ENCODE measurements at places on chromosomes 4 and X.

DNA sequence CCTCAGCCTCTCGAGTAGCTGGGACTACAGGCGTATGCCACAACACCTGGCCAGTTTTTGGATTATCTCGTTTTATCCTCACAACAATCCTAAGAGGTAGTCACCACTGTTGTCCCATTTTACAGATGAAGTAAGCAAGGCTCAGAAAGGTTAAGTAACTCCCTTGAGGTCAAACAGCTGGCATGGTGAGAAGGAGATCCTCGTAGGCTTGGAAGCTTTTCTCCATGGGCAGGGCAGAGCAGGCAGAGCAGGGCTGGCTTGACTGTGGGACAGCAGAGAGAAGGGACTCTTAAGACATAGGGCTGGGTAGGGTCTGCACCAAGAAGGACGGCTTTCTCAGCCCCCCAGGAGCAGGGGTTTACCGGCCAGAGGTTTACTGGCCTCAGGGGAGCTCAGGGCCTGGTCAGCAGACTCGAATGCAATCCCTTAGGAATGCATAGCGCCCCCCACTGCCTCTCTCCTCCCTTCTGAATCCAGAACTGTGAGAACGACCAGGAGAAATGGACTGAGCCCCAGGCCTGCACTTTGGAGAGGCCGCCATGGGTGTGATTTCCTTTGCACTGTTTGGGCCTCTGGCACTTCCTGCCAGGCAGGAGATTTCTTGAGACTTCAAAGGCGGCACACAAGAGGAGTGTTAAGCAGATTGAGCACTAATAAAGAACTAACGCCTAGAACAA lies 14.0 kb upstream of the CDKN2AIP start:
- no peak for DNase-seq

- DNase-seq, result no peak
Measured at GRCh38 chr4:139971111-139971510, 182.9 kb downstream of the MAML3 start.

- no peak for DNase-seq
Measured at GRCh38 chr4:67035501-67035900, 509.8 kb downstream of the CENPC start.

GRCh38 chrX:24860140-24860539 lies 155.6 kb downstream of the ARX start:
- DNase-seq, result no peak

GRCh38 chrX:13305108-13305507 lies 14.7 kb downstream of the ATXN3L start:
- no peak for DNase-seq

GRCh38 chrX:110159865-110160264 lies 157.0 kb downstream of the TMEM164 start:
- DNase-seq, result no peak

- no peak for DNase-seq
Measured at GRCh38 chrX:102835504-102836146, 101.4 kb upstream of the RAB40AL start.

GRCh38 chr4:10743357-10743756 lies 58.8 kb upstream of the CLNK start:
- DNase-seq, result no peak

GRCh38 chr4:125041372-125041930 lies 273.3 kb upstream of the FAT4 start:
- no peak for DNase-seq

DNA sequence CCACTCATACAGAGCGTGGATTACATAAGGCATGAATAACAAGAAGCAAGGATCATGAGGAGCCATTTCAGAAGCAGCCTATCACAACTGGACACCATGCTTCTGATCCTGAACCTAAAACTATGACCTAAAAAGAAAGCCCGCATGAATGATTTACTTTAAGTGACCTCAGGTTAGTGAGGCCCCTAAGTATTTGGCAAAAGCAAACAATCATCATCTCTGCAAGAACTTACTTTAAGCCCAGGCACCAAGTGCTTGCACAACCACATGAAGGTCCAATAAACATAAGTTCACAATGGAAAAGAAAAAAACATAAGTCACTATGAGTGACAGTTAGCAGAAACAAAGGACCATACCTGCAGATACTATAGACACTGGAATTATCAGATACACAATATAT lies 7.9 kb upstream of the MBTPS2 start:
- DNase-seq, result no peak

DNA sequence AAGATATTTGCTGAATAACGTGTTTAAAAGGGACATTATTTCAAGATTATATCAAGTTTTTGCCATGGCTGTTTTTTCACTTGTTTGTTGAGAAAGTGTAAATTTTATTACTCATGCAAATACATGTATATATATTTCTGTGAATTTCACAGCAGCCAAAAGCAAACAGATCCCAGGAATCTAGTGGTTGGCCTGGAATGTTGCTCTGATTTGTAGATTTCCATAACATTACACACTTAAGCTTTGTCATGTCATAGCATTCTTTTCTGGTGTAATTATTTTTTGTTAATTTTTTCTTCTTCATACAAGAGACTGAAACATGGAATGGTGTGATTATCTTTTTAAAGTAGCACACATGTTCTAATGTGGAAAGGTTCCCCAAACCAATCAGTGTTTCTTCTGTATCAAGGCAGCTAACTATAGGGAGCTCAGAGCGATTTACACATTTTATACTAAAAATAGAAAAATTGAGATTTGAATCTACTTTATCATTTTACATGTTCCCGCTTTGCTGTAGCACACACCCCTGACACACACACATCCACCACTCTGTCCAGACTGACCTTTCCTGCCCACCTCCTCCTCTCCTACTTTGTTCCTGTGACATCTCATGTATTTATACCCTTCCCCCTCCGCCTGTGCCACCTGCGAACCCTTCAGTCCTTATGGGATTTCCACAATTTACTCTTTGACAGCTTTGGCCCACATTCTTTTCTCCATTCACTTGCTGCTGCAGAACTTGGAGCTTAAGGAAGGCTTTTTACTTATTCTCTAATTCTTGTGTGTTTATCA lies 20.3 kb downstream of the RUFY3 start:
- DNase-seq, result no peak

- no peak for DNase-seq
Measured at GRCh38 chrX:71096760-71097032, 1.0 kb downstream of the FOXO4 start.

DNA sequence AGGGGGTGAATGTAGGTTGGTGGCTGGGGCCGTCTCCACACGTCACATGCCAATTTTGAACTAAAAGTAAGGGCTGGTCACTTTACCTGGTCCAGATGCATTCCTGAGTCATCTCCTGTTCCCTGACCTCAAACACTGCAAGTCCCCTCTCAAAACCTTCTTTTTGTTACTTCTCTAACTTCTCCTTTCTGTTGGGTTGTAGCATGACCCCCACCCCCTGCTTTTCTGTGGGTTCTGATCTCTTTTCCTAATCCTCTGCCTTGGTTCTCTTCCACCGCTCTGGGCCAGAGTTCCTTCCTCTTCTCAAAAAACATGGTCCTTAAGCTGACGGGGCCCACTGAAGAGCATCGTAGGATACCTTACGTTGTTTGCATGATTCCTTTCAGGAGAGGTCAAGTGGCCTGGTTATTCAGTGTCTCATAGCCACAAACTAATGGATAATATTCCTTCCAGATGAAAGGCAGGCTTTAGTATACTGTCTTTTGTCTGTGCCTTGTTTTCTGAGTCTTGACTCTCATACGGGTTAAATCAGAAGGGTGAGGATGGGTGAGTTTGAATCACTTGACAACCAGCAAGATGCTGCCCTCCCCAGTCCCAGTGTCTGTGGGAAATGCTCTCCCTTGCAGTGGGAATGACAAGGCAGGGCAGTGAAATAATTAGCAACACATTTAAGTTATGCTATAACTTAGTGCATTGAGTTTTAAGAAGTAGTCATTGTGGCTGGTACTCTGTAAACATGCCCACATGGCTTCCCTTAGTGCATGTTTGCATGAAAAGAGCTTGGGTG lies 15.1 kb downstream of the SMS start:
- DNase-seq, result no peak

- DNase-seq, result no peak
Measured at GRCh38 chrX:14630733-14631132, 101.4 kb downstream of the GLRA2 start.

GRCh38 chr4:94757192-94758140 lies at the start of gene BMPR1B:
Gene BMPR1B, plus strand, starts transcription at chr4:94757955. Its CDS starts 346,470 bp downstream, at chr4:95104425.
- no peak for DNase-seq

DNA sequence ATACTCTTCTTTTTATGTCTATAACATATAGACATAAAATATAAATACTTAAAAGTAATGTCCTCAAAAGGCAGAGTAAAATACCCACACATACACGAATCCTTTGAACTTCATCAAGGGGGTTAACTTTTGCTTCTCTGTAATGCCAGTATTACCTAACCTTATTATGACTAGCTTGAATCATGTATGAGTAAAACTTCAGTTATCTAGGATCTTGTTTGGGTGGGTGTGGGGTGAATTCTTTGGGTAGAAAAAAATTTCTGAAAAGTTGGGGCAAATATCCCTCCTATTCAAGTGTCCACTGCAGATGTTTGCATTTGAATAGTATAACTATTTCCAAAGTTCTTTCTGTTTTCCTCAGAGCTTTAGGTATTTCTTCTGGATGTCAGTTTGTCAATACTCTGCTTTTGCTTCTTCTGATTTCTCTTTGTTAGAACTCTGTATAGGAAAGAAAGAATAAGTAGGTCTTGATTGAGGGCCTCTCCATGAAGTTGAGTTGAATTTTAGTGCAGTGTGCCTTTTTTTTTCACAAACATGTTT lies 173.8 kb downstream of the ADGRL3 start:
- no peak for DNase-seq

All from stimulated activated CD4-positive, alpha-beta T cell treated with anti-CD3 and anti-CD28 coated beads, Interleukin-1b, Interleukin-23, amount 100 ng/mL, for 4 hours (primary cell).